ENCODE measurements at places on chromosomes 3 and 15.
A peak's percentile ranks its signal among the peaks of the same experiment; 100 is the strongest.

DNA sequence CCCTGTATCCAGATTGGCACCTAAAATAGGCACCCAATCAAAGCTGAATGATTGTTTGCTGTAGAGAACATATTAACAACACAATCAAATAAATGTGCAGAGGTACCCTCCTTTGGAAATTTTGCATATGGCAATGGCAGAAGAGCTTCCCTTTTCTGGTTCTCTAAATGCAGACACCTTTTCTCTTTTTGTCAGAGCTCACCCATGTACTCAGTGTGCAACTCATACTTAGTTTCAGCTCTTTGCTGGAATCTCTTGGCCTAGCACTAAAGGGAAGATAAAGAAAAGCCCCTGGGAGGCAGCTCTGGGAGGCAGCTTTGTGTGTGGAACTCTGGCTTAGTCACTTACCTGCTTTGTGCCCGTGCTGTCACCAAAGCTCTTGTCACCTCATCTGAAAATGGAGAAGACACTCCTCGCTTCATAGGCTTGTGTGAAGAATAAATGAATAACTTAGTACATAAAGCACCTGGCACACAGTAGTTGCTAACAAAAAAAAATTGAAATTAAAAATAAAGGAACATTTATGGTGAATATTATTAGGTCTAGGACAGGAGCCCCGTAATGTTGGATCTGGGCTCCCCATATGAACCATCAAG, 28.8 kb downstream of the ST6GAL1 start:
- DNase-seq, result peak; percentile 45

- no peak for DNase-seq
Measured at GRCh38 chr3:9491506-9491905, 62.1 kb downstream of the LHFPL4 start.

GRCh38 chr15:70955151-70955550, 62.5 kb downstream of the LRRC49 start:
- no peak for DNase-seq

GRCh38 chr3:117045143-117045542, 335.6 kb downstream of the TUSC7 start:
- DNase-seq, result no peak

- DNase-seq, result no peak
Measured at GRCh38 chr3:39962581-39962980, 153.2 kb downstream of the MYRIP start.

DNA sequence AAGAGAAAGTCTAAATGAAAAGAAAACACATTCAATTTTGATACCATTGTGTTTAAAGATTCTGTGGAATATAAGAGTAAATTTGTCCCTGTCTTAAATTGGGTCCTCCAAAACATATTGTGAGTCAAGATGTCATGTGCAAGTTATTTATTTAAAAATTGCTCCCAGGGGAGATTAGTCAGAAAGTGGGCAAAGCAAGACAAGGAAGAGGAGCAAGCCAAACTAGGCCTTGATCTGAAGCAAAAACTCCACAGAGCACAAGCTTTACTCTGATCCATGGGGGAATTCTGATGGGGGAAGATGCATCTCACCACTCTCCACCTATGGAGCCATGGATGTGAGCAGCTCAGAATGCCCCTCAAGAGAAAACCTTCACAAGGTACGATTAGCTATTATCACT, 342.8 kb upstream of the IL12A start:
- DNase-seq, result no peak

- DNase-seq, result peak; percentile 65
Measured at GRCh38 chr3:19065027-19065426, 83.3 kb upstream of the KCNH8 start.

- DNase-seq, result no peak
Measured at GRCh38 chr15:59312205-59312604, 60.5 kb downstream of the MYO1E start.

DNA sequence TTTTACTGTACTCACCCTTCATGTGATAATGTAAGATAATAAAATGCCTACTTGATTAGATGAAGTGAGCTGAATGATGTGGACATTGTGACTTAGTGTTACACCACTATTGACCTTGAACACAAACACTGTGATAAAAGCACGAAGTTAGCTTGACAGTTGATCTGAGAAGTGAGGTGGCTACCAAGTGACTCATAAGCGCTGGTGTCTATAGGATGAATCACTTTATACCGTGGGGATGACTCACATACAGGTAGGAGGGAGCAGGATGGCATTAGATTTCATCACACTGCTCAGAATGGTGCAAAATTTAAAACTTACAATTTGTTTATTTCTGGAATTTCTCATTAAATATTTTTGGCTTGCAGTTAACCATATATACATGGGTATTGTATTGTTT, 174.7 kb upstream of the CNTN3 start:
- DNase-seq, result no peak

DNA sequence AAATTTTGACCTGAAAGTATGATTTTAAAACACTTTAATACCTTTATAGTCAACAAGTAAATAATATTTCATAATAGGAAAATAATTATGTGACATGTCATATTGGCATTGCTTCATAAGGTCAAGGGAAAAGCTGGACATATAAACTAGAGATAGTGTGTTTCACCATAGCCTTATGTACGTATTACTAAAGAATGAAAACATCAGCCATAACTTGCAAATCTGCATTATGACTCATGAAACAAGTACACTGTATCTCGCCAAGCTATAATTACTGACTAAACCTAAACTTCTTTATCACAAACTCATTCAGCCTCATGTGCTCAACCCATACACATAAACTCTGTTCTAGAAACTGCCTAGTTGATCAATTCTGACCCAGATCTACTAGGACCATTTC, 950.1 kb downstream of the FHIT start:
- DNase-seq, result no peak

DNA sequence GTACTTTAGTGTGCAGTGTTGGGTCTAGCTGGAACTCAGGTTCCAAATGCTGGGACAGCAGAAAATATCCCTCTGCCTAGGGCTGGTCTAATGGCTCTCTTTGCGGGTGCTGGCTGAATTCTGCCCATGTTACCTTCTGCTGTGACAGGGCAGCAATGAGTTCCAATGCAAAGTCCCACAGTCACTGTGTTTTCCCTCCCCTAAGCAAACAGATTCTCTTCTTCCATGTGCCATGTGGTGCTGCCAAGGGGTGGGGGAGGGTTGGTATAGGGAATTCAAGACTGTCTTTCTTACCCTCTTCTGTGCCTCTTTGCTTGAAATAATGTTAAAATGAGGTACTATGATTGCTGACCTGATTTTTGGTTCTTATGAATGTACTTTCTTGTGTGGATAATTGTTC, 229.6 kb downstream of the GBE1 start:
- DNase-seq, result no peak

GRCh38 chr15:27961801-27962200, 137.3 kb downstream of the OCA2 start:
- DNase-seq, result no peak

DNA sequence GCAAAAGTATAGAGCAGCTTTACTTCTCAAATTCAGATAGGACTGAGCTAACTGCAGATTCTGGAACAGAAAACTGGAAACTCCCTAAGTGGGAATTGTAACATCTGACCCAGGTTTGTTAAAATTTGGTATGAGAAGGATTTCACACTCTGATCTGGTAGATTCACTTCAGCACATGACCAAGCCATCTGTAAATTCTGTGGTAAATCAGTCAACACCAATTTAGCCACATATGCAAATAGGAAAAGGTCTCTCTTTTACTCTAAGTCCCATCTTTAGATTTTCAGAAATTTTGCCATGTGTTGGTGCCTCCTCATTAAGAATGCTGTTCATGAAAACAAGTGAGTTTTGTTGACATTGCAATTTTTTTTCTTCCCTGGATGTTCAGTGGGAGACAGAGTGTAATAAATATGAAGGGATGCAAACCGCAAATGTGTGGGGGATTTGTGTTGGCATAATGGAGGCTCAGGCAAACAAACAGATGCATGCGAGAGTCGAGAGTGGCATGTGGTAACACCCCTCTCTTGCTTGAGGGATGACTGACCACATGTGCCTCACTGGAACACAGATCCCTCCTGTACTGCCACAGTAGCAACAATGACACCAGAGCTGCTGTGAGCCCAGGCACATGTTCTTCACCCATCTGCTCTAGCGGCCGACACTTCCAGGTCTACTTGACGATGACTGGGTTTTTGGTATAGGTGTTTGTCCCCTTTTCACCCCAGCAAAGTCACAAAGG, 146.6 kb downstream of the FEZF2 start:
- DNase-seq, result no peak

- DNase-seq, result no peak
Measured at GRCh38 chr3:194103505-194103904, 32.4 kb upstream of the HES1 start.

- no peak for DNase-seq
Measured at GRCh38 chr3:13025778-13026518, 47.3 kb downstream of the IQSEC1 start.

GRCh38 chr3:112247900-112248299, 46.1 kb downstream of the SLC9C1 start:
- DNase-seq, result no peak

- peak; percentile 65 for DNase-seq
Measured at GRCh38 chr3:87796843-87797185, 262.0 kb downstream of the CGGBP1 start.

GRCh38 chr3:174408310-174408709, 450.8 kb upstream of the NAALADL2 start:
- DNase-seq, result no peak

DNA sequence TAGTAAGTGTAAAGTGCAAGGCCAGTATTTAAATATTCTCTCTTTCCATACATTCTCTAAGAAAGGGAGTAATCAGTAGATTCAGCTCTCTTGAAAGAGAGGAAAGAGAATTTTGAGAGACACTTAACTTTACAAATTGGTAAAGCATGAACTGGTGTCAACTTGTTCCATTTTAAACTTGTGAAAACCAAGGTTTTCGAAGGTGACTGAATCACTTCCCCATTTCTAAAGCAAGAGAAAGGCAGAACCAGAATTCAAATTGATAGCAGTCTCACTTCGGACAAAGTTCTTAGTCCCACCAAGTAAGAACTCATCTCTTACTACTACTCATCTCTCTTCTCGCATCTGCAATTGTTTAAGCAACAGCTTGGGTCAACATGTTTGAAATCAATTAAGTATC, 22.4 kb downstream of the TJP1 start:
- DNase-seq, result peak; percentile 12

DNA sequence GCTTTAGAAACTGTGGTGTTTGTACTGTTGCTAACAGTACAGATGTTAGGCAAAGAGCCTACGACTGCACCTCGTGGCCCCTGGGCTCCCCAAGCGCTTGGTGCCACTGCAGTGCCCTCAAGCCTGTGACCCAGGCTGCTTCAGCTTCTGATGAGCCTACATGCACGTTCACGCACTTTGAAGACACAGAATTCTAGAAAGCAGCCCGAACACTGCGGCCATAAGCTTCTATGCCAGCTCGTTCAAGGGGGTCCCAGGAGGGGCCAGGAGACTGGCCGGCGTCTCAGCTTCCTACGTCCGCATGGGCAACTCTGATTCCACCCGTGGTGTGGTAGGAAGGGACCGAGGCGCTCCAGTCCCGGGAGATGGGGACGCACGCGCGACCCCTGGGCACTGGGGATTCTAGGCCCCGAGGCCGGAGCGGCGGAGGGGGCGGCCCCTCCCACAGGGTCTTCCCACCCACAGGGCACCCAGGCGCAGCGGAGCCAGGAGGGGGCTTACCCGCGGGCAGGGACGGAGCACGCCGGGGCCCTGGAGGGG, 653 bp downstream of the MYO5C start:
- peak; percentile 61 for DNase-seq

- DNase-seq, result no peak
Measured at GRCh38 chr3:113556946-113557335, 24.6 kb downstream of the SIDT1 start.

GRCh38 chr3:64675687-64676247, 12.0 kb downstream of the ADAMTS9 start:
- no peak for DNase-seq

DNA sequence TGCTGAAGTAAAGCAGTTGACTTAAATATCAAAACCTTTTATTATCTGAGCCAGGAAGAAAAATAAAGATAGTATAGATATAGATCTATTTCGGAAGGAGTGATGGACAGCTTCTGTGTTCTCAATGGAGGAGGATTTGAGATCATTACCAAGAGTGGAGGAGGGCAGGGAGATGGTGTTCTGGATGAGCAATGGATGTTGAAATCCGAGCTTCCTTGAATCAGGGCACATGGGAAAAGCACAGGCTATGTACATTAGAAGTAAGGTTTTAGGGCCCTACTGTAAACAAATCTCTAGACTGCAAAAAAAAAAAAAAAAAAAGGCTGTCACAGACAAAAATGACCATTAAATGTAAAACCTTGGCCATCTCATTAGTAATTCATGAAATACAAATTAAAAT, 43.2 kb downstream of the GTPBP8 start:
- DNase-seq, result no peak

DNA sequence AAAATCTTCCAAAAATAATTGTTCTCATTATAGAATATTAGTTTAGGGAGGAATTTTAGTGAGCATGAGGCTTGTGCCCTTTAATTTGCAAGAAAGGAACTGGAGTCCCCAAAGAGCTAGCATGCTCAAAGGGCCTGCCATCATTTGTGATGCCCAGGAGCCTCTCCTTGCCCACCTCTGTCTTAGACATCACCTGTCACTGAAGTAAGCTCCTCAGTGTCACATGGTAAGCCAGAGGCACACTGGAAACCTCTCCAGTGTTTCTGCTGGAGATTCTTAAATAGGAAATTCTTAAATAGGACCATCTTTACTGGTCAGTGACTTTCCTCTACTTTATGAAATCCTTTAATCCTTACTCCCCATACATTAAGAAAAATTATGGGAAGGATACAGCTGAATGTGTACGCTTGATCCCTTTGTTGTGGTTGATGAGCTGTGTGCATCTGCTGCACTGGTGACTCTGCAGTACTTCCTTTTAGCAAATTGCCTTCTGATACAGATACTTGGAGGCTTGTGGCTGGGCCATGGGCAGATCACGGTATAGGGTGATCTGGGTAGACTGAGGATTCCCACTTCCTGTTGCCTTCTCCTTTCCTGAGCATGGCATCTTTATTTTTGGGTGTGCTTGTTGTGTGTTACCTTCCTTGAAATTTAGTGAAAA, 197.4 kb downstream of the KLHL25 start:
- DNase-seq, result peak; percentile 60

GRCh38 chr3:123871946-123872345, 12.2 kb downstream of the MYLK start:
- no peak for DNase-seq

GRCh38 chr3:169146179-169146665, 517.3 kb downstream of the MECOM start:
- DNase-seq, result peak; percentile 67

- DNase-seq, result no peak
Measured at GRCh38 chr15:64548235-64548634, 87.9 kb downstream of the ZNF609 start.

- DNase-seq, result no peak
Measured at GRCh38 chr3:149382518-149382917, 5.1 kb upstream of the TM4SF1 start.

- no peak for DNase-seq
Measured at GRCh38 chr15:100759698-100760356, 119.8 kb upstream of the ALDH1A3 start.
